ENCODE measurements at places on chromosomes 3 and 15.

DNA sequence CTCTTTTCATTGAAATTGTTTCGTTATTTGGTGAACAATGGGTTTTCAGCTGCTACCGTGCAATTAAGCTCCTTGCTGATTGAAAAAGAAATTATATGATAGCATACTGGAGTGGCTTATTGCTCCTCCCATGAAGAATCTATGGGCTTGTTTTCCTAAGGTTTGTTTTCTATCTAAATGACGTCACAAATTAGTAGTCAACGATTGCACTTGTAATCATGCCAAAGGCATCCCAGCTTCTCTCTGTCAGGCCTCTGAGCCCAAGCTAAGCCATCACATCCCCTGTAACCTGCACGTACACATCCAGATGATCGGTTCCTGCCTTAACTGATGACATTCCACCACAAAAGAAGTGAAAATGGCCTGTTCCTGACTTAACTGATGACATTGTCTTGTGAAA lies 388.0 kb upstream of the LMCD1 start:
- no peak for DNase-seq

DNA sequence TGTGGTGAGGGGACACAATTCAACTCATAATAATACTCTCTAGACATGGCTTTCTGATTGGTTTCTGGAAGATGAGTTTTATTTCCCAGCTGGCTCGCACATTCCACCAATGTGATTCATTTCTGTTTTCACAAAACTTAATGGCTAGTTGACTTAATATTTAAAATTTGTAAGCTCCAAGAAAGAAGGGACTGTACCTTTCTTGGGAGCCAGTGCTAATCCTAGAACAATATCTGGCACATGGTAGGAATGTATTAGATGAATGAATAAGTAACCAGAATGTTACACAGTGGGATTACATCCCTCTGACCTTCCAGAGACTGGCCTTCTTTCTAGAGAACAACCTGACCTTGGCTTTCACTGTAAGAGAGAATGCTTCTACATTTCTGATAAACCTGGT lies 262.8 kb downstream of the RORA start:
- no peak for DNase-seq

DNA sequence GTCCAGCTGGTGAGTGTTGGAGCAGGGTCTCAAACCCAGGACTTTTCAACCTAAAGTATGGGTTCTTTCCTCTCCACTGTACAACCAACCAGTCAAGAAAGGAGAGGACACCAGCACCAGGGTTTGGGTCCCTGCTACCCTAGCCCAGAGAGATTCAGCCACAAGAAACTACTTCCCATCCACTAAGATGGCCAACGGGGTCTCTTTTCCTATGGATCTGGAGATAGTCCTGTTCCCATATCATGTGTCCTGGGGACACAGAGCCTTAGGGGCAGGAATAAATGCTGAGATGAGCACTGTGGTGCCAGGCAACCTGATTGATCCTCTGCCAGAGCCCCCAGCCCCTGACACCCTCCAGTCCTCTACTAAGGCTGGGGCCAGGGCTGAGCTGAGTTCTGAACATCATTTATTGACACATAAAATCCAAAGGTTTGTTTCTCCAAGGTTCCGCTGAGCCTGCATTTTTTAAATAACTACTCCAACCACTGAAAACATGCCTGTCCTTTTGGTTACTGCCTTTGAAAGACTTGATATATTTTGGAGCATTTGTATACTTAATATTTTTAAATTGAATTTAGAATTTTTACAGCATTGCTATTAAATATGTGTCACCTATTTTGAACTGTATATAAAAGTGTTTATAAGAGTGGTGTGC lies 26.0 kb downstream of the MRPL46 start:
- no peak for DNase-seq

DNA sequence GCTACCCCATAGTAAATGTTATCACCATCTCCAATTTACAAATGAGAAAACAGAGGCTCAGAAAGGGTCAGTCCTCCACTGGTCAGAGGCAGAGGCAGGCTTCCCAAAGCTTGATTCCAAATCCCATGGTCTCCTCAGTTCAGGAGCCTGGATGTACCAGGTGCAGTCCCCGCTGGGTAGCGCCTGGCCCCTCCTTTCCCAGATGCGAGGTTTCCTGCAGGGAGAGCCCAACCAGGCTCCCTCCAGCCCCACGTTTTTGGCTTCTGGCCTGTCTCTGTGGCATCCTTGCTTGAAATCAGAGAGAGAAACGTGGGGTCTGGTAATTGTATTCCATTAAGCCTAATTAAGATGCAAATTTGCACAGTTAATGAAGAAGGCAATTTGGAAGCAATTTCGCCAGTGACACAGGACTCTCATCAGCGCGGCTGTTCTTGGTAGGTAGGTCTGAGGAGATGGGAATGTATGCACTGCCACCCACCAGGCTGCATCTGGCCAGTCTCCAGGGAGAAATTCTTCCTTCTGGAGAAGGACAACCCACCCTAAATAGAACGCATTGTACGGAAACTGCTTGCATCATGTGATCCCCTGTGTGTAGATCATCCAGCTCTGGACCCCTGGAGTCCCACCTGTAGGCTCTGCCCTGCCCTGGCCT lies 50.5 kb downstream of the HRH1 start:
- no peak for DNase-seq

DNA sequence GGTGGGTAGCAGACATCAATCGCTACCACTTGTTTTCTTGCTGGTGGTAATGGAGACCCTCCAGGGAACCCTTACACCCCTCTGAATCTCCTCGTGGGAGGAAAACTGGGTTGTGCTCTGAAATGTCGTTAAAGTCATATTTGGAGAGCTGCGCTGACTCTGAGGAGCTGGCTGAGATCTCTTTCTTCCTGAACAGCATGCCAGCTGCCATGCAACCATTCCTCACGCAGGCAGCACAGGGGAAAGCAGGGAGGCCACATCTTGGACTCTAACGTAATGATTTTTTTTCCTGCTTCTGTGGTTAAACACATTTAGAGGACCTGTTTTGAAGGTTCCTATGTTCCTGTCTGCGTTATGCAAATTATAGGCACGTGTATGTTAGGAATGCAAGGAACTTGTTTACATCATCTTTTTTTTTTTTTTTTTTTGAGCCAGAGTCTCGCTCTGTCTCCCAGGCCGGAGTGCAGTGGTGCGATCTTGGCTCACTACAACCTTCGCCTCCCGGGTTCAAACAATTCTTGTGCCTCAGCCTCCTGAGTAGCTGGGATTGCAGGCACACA lies 156.7 kb downstream of the TJP1 start:
- DNase-seq = no peak

DNA sequence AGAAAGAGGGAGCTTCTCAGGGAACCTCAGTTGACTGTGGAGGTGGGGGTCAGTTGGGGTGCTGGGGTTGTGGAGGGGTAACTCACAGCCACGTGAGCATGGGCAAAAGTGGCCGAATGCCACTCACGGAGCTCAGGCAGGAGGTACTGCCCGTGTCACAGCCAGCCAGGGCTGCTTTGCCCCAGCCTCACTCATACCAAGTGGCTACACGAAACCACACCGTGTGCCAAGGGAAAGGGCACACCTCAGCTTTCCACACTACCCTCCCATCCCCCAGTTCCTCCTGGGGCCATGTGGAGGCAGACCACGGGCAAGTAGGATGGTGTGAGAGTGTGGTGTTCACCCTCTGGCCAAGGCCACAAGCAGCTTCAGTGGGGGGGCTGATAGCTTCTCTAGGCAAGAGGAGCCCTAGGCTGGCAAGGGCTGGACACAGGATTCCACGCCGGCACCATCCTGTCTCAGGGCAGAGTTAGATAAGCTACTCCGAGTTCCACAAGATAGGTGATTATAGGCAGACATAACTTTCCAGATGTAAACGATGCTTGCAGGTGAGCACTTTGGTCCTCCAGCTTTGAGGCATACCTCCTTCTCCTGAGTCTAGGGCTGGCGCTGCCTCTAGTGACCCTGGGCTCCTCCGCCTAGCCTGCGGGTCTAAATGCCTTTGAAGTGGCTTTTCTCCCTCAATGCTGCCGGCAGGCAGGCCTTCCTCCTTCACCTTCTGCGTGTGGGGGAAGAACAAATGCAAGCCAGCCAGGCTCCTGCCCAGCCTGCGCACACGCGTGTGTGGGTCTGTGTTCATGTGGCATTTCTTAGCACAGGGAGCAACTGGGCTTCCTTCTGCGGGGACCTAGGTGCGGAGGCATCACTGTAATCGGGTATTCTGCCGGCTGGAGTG lies 25.0 kb downstream of the RGMA start:
- DNase-seq = no peak

GRCh38 chr3:37995652-37996641 lies 5.4 kb downstream of the VILL start:
- no peak for DNase-seq

DNA sequence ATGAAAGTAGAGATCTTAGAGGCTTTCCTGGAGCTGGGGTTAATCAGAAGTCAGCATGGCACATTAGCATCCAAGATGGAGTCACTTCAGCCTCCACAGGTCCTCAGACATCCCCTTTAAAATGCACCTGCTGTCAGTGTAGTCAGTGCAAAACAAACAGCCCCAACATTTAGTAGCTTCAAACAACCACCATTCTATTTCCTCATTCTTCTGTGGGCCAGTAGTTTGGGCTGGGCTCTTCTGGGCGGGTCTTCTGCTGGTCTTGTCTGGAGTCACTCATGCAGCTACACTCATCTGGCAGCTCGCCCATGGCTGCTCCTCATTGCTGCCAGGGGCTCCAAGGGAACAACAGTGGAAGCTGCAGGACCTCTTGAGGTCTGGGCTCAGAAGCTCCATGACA lies 99.9 kb downstream of the TLE3 start:
- DNase-seq = no peak

- DNase-seq = no peak
These were observed 26.4 kb downstream of the ANXA2 start for GRCh38 chr15:60371175-60372051.
